NCI-H1105 (cell line): ENCODE measurements at places on chromosomes 12 and 14.

- no peak for DNase-seq
Measured at GRCh38 chr12:52370926-52371608, 3.8 kb upstream of the KRT85 start.

GRCh38 chr14:93269341-93270068, 62.4 kb downstream of the UBR7 start:
- no peak for DNase-seq

DNA sequence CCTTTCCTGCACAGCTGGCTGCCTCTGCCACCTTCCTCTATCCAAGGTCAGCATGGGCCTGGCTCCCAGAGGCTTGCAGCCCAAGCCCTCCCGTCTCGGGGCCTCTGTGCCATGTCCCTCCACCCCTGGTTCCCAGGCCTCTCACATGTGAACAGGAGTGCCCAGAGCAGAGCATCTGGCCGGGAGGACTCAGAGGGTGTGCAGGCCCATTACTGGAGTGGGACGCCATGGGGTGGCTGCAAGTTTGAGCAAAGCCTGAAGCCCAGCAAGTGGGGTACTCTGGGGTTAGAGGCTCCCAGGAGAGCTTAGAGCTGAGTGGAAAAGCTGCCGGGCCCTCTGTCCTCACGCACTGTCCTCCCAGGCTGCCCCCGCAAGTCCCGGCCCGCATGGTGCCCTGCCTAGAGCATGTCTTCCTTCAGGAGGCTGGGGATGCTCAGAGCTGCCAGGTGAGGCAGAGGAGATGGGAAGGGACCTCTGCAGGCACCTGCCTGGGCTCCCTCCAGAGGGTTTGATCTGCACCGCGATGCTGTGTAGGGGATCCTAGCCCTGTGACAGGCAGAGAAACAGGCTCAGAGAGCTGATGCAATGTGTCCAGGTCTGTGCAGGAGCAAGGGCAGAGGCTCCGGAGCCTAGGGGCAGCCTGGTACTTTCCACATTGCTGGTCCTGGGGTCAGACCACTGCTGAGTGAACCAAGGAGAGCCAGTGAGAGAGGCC, 39.8 kb downstream of the DIO3 start:
- DNase-seq: no peak

DNA sequence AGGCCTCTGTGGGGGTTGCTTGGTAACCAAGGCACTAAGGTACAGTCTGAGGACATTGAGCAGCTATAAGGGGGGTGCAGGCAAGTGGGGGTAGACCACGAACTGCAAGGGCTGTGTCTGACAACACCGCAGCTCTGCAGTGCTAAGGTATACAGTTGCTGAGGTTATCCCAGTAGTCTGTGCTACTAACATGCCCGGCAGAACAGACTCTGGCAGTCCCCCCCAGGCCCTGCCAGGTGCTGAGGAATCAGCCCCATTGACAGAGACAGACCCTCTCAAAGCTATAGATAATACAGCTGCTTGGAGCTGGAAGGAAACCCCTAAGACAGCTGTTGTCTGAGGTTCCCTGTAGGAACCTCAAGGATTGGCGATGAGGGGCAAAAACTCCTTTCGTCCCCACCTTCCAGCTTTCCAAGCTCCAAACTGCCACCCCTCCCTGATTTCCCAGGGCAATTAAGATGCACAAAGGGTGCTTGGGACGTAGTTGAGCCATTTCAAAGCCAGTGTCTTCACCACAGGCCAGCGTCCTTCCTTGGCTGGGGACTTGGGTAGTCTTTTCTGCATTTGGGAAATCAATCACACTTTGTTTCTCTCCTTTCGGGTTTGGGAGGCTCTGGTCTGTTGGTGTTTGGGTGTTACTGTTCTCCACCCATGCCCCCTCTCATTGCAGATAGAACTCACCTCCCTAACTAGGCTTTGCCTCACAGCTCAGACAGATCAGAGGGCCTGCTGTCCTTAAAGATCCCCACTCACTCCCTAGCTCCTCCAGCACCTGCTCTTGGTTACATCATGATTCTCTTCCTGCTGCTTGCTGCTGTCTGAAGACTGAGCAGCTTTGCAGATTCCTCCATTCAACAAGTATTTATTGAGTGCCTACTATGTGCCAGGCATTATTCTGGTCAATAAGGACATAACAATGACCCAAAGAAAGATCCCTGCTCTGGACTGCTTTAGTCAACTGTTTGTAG, 2.0 kb upstream of the MYH7 start:
- DNase-seq: no peak
